Activated CD8-positive, alpha-beta memory T cell treated with anti-CD3 and anti-CD28 coated beads, Interleukin-2, amount 50 U/mL, for 4 hours (primary cell): ENCODE measurements at places on chromosomes 11 and 22.

DNA sequence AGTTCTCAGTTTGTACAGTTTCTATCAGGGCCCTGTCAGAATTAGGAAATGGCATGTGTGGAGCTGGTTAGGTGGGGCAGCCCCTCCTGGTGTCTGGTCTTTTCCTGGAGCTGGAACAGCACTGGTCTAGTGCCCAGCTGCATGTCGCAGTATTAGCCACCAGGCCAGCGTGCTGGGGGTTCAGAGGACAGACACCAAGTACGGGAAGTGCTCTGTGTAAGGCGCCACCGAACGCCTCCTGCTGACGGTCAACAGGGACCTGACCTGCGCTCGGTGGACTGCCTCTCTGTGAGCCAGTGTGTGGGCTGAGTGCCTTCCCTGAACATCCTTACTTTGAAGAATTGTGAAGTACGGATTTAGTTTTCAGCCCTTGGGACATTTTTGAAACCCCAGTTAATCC is 33.9 kb downstream of the AP2A2 start:
- DNase-seq: no peak

GRCh38 chr22:29079218-29079901 is 6.5 kb downstream of the KREMEN1 start:
- no peak for DNase-seq

DNA sequence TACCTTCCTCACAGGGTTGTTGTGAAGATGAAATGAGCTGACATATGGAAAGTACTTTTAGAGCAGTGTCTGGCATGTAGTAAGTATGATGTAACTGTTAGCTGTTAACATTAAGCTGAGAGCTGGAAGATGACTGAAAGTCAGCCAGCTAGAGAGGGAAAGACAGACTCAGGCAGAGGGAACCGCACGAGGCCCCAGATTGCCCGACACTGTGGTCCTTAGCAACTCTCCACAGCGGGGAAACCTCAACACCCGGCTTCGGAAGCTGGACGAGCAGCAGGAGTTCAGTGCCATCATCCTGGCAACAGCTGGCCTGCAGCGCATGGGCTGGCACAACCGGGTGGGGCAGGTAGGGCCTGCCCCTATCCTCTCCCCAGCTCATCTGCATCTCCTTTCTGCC is 6.5 kb downstream of the HMBS start:
- DNase-seq: no peak

- DNase-seq: no peak
These were observed 12.3 kb downstream of the MYRF start for GRCh38 chr11:61764606-61765260.

- DNase-seq: no peak
These were observed 25.5 kb downstream of the MADD start for GRCh38 chr11:47295385-47295784.

- no peak for DNase-seq
These were observed 8.3 kb upstream of the DCHS1 start for GRCh38 chr11:6663794-6664469.

DNA sequence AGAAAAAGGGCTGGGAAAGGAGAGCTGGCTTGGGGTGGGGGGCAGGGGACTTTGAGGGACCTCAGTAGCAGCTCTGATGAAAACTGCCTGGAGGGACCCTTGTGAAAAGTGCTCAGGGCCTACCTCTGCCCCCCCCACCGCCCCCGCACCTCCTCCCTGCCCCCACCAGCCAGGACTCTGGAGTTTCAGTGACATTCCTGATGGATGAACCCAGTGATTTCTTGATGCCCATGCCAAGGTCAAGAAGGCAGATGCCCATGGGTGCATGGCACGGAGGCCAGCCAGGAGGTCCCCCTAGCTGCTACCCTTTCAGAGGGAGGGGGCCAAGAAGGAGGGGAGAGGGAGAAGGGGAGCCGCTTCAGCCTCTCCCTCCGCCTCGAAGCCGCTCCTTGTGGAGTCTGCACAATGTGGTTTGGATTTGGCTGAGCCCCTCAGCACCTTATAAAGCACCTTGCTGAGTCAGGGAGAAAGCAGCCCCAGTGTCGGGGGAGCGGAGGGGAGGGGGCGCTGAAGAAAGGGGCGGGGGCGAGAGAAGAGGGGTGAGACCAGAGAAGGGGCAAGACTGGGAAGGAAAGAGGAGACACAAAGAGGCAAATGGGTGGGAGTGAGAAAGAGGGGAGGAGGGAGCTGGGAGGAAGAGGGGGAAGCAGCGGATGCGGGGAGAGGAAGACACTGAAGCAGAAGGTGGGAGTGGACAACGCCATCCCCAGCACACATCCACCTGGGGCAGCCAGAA is 2.1 kb upstream of the CLCF1 start:
- no peak for DNase-seq

GRCh38 chr11:44993971-44994704 is 43.5 kb upstream of the TP53I11 start:
- DNase-seq: no peak

DNA sequence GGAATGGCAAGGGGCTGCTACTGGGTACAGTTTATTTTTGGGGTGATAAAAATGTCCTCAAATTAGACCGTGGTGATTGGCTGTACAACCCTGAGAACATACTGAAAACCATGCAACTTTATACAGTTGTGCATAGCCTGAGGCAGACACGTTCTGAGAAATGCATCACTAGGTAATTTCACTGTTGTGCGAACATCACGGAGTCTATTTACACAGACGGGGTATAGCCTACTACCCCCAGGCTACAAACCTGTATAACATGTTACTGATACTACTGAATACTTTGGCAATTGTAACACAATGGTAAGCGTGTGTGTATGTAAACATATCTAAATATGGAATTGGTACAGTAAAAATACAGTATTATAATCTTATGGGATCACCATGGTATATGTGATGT is 23.6 kb downstream of the NARS2 start:
- no peak for DNase-seq

DNA sequence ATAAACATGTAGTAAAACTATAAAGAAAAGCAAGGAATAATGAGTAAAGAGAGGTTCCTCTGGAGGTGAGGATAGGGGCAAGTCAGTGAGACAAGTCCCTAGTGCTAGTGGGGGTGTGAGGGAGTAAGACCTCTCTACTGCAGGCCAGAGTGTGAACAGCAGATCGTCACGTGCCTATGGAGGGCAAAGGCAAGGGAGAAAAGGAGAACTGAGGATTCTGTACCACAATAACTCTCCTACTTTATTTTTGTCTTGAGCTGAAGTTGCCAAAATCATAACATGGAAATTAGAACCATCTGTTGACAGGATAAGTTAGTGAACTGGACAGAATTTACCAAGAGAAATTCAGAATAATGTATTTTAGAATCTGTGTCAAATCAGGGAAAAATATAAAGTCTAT is 77.6 kb downstream of the ENTHD1 start:
- no peak for DNase-seq

GRCh38 chr22:43953988-43954785 is 1.1 kb upstream of the SAMM50 start:
- DNase-seq: no peak

- DNase-seq: no peak
These were observed 422 bp upstream of the LGR4 start for GRCh38 chr11:27473017-27473406.
